ENCODE measurements at places on chromosomes 6 and 20.

- no peak for DNase-seq
Observed at GRCh38 chr6:111388681-111389080, 94.3 kb downstream of the REV3L start.

GRCh38 chr20:14406495-14406894 lies 69.1 kb upstream of the FLRT3 start:
- DNase-seq = no peak

GRCh38 chr20:57628047-57628961 lies 8.1 kb upstream of the ZBP1 start:
- no peak for DNase-seq

DNA sequence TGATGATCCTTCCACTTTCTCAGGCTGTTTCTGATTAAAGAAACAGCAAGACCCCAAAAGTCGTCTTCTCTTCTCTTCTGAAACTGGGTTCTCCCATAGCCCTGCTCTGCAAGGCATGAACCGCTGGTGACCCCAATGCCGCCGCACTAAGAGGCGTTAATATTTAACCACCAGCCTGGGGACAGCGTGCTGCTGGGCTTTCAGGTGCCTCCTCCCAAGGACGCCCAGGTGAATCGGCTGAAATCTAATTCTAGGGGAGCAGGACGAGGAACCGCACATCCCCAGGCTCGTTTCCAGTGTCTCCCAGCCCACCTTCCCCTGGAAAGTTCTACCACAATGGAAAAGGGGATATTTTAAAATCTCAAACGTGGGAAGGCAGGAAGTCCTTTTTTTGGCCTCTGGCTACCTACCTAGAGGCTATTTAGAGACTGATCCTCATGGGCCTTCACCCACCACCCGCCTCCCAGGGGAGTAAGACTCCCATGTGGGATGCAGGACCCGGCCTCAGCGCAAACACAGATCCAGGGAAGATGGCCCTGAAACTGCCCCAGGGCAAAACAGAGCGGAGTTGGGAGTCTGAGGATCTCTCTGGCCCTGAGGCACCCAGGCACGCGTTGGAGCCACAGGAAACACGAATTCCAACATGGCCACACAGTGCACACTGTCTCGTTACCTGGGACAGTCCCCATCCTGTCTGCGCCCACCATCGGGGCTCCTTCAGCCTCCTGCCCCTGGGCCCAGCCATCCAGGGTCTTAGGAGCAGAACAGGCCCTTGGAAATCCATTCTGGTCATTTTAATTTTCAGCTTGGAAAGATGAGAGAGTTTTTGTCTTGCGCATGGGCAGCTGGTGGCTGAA lies 56.2 kb downstream of the BMP7 start:
- no peak for DNase-seq

Measured in COR-L47 (cell line).